ENCODE measurements at places on chromosomes 1 and 21.

- no peak for DNase-seq
Observed at GRCh38 chr1:209319057-209319432, 264.5 kb upstream of the CAMK1G start.

DNA sequence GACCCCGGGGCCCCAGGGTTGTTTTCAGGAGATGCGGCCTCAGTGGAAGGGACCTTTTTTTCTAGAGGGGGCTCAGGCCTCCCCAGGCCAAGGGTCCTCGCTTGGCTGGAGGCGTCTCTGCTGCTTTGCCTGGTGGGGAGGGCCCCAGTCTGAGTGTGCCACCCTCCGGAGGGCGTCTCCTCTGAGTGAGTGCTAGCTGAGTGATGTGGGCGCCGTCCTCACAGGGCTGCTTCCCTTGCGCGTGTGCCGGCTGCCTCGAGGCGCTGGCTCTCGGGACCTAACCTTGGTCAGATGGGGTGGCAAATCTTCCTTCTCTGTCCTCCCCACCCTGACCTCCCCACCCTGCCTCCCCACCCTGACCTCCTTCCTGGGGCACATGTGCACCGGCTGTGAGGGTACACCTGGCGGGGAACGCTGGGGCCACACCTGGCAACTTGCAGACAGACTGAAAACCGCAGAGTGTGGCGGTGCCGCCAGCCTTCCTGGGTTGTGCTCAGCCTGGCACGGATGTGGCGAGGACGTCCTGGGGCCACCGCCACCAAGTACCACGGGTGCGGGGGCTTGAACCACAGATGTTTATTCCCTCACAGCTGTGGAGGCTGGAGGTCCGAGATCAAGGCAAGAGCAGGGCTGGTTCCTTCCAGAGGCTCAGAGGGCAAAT is 93.0 kb upstream of the TTC34 start:
- no peak for DNase-seq

DNA sequence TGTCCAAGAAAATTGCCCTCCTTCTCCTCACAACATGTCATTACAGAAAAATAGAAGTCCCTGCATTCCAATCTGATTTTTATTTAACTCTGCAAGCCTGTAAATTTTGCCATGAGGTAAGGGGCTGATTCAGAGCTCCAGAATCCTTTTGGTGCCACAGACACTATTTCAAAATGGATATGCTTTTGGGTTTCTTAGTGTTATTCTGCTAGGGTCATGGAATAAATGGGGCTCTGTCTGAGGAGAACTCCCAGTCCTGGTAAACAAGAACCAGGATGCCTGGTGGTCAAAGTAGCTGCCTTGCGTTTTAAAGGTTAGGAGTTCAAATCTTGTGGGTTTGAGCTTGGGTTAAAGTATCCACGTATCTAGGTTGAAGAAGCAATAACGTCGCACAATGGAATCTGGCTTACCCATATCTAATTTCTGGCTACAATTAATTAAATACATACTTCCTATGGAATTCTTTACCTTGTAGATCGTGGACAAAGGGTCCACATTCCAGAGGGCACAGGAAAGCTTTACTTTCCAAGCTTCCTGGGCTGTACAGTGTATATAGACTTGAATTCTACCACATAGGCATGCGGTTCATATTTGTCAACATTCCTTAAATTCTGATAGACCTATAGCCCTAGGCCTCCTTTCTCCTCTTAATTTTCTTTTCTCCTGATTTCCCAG is 98.0 kb upstream of the CDC42BPA start:
- DNase-seq, result no peak

DNA sequence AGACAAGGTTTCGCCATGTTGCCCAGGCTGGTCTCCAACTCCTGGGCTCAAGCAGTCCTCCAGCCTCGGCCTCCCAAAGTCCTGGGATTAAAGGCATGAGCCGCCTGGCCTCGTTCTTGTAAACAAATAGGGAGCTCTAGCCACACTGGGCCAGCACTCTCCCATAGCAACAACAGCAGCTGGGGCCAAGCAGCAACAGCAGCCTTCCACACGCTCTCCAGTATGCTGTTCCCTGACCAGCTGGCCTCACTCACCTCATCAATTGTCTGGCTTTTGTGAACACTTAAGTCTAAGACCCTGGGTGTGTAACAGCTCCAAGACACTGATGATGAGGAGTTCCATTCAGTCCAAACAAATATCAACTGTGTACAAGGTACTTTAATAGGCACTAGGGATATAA is 16.9 kb upstream of the GLIS1 start:
- no peak for DNase-seq

DNA sequence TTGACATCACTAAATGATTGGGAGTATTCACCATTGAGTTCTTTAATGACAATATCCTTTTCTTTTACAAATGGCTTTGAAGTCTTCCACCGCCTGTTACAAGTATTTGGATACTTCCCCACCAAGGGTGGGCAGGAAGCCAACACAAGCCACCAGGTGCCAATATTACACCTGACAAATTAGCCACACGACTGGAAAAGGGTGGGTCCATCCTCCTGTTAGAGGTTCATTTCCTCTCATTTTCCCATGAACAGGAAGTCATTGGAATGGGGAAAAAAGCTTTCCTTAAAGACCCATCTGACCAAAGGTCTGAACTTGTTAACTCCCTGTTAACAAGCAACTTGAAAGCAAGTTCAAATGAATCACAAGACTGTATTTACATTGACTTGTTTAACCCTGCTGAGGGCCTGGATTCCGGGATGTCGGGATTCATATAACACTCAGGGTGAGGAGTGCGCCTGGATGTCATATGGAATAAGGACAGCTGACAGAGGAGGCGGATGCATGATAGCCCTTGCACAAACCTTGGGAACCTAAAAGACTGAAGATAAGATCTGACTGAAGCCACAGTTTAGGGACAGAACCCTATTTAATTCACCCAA is 40.5 kb upstream of the PROX1 start:
- DNase-seq, result no peak

DNA sequence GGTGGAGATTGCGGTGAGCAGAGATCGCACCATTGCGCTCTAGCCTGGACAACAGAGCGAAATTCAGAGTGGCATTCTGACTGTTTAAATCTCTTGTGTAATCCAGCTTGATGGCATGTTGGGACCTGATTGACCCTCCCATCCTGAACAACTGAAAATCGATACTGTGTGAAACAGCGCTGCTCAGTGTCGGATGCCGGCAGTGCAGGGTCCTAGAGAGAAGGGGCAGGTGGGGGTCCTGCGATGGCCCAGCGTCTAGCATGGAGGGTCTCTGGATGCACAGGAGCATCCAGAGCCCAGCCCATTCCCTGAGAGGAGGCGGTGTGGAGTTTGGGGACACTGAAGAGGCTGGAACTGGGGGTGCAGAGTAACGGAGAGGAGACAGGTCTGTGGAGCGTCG is 15.8 kb downstream of the AGT start:
- no peak for DNase-seq

- no peak for DNase-seq
Observed at GRCh38 chr1:55623311-55623710, 408.1 kb upstream of the USP24 start.

- DNase-seq, result no peak
Observed at GRCh38 chr1:118247593-118247992, 62.6 kb upstream of the SPAG17 start.

DNA sequence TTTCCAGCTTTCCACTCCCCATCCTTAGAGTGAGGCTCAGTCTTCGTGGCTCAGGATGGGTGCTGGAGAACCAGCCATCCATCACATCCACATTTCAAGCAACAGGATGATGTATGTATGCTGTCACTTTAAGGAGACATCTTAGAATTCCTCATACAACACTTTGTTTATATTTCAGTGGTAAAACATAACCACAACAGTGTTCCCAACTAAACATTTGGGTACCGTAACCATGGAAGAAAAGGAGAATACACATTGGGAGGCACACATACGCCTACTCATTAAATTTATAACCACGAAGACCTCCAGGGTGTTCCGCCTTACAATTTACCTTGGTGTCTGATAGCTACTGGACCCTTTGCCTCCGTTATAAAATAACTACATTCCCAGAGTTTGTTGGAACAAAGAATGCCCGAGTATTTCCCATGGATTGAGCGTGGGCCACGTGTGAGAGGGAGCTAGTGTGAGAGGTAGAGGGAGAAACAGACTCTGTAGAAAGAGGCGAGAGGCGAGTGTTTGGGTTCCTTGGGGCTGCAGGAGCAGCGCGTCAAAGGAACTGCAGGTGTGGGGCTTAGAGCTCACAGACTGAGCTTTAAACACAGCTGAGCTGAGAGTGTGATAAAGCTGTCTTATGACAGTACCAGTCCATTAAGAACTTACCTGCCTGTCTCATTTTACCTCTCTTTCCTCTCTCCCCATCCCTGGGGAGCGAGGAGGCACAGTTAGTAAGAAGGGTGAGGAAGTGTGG is 111.5 kb upstream of the USP24 start:
- no peak for DNase-seq

GRCh38 chr1:92843429-92844352 is 11.9 kb downstream of the RPL5 start:
- no peak for DNase-seq

DNA sequence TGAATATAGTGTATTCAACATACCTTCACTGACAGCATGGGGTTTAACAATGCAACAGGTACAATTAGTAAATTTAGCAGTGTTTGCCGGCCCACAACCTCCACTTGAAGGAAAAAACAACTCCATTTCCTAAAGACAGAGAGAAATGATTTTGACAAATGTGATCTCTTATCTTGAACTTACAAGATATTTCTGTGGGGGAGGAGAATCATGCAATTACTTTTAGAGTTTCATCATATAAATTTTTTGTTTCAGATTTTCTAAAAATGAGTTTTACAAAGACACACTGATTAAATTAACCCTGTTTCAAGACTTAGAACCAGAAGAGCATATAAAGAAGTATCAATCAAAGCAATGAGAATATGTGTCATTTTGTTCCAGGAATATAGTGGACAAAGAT is 80.3 kb downstream of the NME7 start:
- DNase-seq, result no peak

DNA sequence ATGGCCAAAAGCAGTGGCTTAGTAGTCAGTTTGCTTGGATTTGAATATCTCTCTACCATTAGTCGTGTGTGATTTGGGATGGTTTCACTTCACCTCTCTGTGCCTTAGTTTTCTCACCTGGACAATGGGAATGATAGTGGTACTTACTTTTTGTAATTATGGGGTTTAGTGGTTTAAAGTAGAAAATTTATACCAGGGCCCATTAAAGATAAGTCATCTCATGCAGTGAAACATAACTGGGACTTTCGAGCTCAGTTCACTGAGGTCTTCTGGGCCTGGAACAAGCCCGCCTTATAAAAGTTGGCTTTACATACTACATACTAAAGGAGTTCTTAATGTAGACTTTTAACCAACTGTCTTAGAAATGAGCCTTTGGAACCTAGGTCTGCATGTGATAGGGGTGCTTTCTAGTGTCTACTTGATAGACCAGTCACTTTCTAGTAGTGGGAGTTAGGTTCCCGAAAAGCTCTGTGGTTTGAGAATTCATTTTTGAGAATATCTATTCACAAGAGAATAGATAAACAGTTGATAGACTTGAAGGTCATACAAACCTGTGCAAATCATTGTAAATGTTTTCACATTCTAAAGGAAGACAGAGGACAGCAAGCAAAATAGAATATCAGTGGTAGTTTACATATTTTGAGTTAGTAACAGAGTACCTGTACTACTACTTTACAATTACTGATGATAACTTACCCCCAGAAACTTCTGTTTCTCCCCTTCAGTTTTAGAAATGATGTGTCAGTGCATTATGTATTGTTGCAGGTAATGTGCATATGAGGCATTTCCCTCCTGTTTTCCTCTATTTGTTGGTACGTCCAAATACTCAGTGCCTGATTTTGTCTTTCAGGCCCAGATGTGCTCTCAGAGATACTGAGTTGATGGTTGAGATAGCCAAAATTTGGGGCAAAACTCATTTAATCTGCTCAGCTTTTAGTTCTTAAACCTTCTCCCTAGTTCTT is 48.0 kb downstream of the DYRK1A start:
- no peak for DNase-seq

DNA sequence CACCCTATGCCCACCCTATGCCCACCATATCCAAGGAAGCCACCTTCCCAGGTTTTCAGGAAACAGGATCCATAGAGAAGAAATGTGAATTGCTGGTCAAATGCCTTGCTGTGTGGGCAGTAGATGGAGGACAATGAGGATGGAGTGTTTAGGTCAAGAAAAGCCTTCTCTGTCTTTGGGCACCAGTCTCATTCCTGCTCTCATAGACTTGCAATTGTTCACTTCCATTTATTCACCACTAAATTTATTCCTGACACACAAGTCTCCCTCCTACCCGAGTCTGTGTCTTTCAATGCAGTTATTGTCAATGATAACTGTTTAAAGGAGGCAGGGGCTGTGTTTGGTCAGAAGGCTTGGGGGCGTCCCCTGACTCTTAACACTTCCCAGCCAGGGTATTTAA is 48.0 kb upstream of the ITPKB start:
- DNase-seq, result no peak

- DNase-seq, result no peak
Observed at GRCh38 chr1:64410217-64410616, 59.7 kb upstream of the CACHD1 start.

- no peak for DNase-seq
Observed at GRCh38 chr1:23381233-23381885, 11.7 kb upstream of the ZNF436 start.

DNA sequence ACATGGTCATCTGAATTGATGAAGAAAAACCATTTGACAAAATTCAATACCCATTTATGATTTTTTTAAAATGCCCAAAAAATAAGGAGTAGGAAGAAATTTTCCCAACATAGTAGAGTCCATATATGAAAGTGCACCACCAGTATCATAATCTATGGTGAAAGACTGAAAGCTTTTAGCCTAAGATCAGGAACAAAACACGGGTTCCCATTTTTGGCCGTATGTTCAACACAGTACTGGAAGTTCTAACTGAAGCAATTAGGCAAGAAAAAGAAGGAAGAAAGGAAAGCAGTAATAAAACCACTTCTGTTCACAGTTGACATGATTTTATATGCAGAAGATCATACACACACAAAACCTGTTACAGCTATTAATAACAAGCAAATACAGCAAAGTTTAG is 227.8 kb upstream of the RAB4A start:
- no peak for DNase-seq

- no peak for DNase-seq
Observed at GRCh38 chr1:94247138-94248094, 10.0 kb upstream of the ARHGAP29 start.
